ENCODE measurements at places on chromosomes 13 and 19.

DNA sequence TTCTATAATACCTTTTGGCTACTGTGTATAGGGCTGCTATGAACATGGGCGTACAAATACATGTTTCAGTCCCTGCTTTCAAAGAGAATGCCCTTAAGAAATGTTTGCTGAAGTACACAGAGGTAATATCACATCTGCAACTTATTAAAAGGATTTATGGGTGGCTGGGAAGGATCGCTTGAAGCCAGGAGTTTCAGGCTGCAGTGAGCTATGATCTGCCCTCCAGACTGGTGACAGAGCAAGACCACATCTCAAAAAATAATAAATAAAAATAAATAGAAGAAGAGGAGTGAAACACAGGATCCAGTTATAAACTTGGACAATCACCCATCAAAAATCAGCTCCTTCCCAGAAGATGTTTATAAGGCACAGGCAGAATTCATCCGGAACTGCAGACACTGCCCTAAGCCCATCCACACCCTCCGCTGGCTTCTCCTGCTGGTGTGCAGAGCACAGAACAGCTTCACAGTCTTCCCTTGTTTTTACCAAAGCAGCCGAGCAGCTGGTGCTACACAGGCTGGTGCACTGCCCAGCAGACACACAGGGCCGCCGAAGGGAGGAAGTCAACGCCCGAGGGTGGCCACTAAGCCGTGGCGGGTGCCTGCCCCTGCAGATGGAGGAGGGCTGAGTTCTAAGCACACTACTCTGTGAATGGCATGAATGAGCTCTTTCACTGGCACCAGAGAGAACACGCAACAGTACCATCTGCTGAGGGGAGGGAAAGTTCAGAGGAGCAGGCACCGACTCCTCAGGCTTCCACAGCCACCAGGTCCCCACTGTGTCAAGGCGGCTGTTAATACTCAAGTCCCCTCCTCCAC lies 44.0 kb downstream of the BRD4 start:
- DNase-seq = no peak

- no peak for DNase-seq
Observed at GRCh38 chr13:24678151-24678550, 2.1 kb upstream of the ATP12A start.

- peak; percentile 20 for DNase-seq
Observed at GRCh38 chr19:45075301-45076028, 813 bp downstream of the ZNF296 start.

DNA sequence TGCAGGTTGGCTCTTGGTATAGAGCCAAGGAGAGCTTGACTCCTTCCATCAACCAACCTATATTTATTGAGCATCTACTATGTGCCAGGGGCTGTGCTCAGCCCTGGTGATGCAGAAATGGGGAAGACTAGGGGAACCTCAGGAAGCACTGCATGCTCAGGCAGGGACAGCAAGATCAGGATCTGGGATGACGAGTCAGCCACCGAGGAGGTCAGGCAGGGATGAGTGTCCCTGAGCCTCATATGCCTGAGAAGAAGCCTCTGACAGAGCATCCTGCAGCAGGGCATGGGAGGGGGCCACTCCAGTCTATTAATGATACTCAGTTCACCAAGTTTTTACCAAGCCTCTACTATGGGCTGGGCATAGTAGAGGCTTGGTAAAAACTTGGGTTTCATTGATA lies 158.1 kb downstream of the KATNAL1 start:
- DNase-seq = no peak

GRCh38 chr13:43766725-43767124 lies 20.0 kb downstream of the ENOX1 start:
- no peak for DNase-seq

GRCh38 chr13:21076253-21076652 lies 14.9 kb upstream of the LATS2 start:
- no peak for DNase-seq

DNA sequence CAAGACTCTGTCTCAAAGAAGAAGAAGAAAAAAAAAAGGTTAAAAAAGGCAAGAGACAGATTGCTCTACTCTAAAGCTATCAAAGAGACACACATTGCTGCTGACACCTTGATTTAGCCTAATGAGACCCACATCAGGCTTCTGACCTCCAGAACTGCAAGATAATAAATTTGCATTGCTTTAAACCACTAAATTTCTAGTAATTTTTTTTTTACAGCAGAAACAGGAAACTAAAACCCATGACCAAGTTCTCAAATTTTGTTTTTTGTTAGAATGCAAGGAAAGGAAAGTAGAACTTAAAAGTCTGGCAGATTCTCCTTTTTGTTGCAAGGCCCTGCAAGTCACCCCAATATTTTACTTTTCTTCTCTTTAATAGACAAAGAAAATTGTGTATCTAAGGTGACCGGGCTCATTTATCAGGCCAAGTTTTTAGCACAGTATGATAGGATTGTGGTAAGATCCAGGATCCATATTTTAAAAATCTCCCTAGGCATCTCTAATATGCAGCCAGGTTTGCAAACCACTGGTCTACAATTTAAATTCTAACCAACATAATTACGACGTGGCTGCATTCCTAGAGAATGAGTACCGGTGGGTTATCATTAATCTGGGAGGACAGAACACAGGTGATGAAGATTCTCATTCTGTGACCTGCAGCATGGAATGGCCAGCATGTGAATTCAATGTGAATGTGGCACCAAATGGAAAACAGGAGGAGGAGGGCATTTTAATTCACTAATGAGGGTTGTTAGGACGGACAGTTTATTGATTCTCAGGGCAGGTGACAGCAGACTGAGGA lies 56.7 kb upstream of the MED4 start:
- no peak for DNase-seq

- no peak for DNase-seq
Observed at GRCh38 chr19:16249826-16250404, 52.2 kb downstream of the AP1M1 start.

DNA sequence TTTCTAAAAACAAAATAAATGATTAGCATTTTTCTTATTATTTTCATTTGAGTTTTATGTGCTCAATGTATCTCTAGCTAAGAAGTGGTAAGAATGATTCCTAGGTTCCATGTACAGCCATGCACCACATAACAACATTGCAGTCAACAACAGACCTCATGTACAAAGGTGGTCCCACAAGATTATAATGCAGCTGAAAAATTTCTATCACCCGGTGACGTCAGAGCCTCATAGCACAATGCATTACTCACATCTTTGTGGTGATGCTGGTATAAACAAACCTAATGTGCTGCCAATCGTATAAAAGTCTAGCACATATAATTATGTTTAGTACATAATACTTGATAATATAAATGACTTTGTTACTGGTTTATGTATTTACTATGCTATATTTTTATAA lies 120.5 kb downstream of the SLC7A1 start:
- DNase-seq = no peak

DNA sequence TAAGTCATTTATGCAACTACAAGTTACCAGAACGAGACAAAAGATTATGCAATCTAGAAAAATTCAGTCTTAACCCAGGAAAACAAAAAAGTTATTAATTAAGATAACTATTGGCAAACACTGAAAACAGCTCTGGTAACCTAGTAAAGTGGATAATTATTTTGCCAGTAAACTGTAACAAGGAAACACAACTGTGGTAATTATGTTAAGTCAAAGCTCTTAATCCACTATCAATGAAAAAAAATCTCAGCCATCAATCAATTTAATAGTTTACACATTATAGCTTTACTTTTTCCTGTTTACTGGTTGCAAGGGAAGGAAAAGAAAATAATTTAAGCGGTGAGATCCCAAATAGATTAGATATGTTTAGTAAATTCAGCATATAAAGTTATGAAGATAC lies 11.2 kb downstream of the EXOSC8 start:
- no peak for DNase-seq

- no peak for DNase-seq
Observed at GRCh38 chr13:112953591-112954487, 15.2 kb upstream of the MCF2L start.

GRCh38 chr13:44504116-44504515 lies 72.0 kb downstream of the TSC22D1 start:
- DNase-seq = no peak

DNA sequence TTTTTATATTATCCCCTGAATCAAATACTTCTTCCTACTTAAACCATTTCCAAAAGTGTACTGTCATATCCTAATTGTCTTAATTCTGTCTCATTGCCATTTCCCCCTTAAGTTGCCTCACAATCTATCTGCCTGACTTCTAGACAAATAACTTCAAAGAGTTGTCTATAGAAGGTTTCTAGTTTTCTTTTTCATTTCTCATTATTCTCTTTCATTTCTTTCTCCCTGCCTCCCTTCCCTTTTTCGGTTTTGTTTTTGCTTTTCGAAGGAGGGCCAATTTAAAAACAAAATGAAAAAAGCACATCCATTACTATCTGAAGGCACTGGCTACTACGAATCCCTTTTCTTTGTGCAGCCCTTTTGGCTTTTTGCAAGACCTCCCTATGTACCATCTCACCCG lies 367.2 kb downstream of the DNAJC15 start:
- no peak for DNase-seq

DNA sequence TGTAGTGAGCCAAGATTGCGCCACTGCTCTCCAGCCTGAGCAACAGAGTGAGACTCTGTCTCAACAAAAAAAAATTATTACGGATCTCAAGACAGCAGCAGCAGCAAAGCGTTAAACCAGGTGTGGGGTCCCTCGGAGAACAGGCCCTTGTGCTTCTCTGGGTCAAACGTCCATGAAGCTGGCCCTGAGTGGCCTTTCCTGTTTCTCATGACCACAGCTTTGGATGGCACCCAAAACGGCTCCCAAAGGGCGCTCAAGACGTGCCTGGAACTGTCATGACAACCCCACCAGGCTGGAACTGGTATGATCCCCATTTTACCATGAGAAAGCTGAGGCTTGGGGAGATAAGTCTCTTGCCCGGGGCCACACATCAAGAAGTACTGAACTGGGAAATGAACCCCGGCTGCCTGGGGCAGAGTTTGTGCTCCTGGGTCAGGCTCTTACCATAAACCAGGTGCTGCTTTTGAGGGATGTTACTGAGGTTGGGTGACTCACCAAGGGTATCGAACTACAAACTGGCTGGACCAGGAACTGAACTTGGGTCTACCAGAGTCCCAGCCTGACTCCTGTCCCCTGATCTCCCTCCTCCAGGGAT lies 11.6 kb upstream of the SAMD1 start:
- DNase-seq = no peak

DNA sequence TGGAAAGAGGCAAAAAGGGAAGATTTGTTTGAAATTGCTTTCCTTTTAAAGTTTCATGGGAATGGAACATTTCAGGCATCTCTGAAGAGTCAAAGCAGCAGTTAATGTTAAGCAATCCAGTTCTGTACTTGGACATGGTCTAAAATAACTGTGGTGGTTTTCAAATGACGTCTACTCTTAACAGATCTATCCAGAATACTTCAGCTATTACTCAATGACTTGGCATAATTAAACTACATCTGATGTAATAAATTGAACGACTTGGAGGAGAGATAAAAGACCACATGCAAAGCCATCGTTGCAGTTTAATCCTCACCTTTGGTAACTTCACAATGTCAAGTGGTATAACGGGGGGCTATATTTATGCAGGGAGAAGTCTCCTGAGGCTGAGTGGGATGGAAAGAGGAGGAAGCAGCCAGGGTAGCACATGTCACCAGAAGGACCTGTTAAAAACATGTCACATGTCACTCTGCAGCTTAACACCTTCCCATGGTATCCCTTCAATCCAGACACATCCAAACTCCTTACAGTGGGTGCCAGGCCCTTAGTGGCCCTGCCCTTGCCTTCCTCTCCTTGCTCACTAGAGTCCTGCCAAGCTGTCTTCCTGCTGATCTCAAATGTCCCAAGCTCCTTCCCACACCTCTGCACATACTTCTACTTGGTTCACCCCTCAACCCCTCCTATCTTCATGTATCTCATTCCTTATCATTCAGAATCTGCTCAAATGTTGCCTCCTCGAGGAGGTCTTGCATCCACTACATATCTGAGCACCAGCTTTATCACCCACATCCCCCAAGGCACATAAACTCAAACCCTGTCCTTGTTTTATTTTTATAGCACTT lies 327.8 kb downstream of the SUCLA2 start:
- DNase-seq = no peak

- DNase-seq = no peak
Observed at GRCh38 chr19:38642176-38642575, 5.3 kb upstream of the ACTN4 start.

- DNase-seq = no peak
Observed at GRCh38 chr19:58367698-58368454, 5.3 kb upstream of the ZNF497 start.

DNA sequence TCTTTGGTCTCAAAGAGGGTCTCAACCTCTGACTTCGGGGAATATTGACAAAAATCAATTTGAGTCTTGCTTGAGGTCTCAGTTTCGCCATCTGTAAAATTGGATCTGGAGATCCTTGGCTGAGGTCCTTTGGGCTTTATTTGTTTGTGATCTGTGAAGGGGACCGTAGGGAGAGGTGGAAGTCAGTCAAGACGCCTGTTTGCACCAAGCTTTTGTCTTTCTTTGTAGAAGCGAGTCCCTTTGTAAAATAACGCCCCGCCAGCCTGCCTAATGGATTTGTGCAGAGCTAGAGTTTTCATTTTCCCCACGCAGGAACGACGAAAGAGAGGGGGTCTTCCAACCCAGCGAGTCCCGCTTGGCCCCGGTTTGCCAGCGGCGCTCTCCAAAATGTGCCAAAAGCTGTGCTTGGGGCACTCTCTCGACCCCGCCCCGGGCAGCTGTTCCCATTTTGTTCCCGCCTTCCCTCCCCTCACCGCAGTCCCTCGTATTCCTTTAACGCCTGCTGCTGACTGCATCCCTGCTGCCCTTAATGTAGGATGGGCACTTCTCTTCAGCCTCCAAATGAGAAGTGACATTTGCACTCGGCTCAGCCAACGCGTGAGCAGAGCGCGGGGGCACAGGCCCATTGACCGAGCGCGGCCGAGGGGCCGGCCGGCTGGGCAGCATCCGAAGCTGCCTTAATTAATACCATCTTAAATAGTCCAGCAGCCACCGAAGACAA lies 13.0 kb downstream of the ZIC5 start:
- no peak for DNase-seq

DNA sequence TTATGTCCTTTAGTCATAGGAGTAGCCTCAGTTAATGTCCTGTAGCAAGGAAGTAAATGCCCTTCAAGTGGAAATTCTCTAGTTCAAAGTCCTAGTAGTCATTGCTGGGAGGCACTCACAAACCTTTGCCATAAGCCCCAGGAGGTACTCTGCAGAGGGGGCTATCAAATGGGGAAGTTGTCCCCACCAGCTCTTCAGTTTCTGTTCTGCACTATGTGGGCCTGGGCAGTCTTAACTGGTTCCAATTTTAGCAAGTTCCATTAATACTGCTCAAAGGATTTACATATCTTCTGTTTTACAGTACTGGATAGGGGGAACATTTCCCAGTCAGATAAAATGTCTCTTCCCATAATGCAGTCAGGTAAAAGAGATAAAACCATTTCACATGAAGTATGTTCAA lies 101.3 kb downstream of the B3GLCT start:
- no peak for DNase-seq

GRCh38 chr13:74695021-74695800 lies 561.0 kb upstream of the KLF12 start:
- no peak for DNase-seq
